Muscle of leg (tissue), 16 donors: ENCODE measurements at places on chromosomes 6 and 20. TPM values are rescaled to one million over a fixed set of nuclear protein-coding genes. Genes with fewer than 3 reads are reported as not detected.

The KIF6 gene
- polyA plus RNA-seq = 1.4 TPM

DNA sequence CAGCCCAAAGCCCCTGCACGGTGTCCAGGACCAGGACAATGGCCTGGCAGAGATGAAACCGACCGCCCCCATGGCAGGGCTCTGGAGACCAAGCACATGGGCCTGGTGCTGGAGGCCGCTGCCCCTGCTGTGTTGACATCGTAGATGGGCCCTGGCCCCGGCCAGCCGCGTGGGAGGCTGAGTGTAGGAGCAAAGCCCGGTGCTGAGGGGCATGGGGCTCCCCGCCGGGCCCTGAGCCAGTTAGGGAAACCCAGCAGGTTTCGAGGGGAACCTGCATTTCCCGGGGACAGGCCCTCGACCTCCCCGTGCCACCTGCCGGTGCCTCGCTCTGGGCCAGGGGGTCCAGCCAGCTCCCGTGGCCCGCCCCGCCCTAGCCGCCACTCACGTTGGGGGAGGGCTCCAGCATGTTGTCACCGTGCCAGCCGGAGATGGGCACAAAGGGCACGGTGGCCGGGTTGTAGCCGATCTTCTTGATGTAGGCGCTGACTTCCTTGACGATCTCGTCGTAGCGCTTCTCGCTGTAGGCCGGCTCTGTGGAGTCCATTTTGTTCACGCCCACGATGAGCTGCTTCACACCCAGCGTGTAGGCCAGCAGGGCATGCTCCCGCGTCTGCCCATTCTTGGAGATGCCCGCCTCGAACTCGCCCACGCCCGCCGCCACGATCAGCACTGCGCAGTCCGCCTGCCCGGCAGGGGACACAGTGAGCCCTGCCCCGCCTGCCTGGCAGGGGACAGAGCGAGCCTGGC is 4.3 kb downstream of the EEF1A2 start:
- no peak overlapping the region for H3K4me3 ChIP-seq
- H3K27me3 ChIP-seq = peaks cover 55% of the 10 kb centered on the region
- no peak overlapping the region for H3K27ac ChIP-seq
- peaks cover 22% of the 10 kb centered on the region for H3K36me3 ChIP-seq

The MMUT gene
- 18.9 TPM for polyA plus RNA-seq

DNA sequence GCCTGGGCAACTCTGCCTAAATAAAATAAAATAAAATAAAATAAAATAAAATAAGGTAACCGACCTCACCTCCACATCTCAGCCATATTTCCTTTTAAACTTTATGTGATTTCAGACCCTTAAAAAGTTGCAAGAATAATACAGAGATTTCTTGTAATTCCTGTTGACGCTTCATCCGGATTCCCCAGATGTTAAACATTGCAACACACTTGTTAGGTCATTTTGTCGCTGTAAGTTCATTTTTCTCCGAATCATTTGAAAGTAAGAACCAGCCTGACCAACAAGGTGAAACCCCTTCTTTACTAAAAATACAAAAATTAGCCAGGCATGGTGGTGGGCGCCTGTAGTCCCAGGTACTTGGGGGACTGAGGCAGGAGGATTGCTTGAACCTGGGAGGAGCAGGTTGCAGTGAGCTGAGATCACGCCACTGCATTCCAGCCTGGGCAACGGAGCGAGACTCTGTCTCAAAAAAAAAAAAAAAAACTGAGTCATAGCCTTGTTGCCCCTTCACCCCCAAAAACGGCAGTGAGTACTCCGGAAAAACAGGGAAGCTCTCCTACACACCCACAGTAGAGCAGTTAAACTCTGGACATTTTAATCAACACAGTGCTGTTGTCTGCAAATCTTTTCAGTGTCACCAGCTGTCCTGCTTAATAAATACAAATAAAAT is 5.9 kb downstream of the PYGB start:
- peaks cover 5% of the 10 kb centered on the region for H3K4me1 ChIP-seq
- no peak for DNase-seq
- no peaks in the 10 kb centered on the region for H3K27me3 ChIP-seq

DNA sequence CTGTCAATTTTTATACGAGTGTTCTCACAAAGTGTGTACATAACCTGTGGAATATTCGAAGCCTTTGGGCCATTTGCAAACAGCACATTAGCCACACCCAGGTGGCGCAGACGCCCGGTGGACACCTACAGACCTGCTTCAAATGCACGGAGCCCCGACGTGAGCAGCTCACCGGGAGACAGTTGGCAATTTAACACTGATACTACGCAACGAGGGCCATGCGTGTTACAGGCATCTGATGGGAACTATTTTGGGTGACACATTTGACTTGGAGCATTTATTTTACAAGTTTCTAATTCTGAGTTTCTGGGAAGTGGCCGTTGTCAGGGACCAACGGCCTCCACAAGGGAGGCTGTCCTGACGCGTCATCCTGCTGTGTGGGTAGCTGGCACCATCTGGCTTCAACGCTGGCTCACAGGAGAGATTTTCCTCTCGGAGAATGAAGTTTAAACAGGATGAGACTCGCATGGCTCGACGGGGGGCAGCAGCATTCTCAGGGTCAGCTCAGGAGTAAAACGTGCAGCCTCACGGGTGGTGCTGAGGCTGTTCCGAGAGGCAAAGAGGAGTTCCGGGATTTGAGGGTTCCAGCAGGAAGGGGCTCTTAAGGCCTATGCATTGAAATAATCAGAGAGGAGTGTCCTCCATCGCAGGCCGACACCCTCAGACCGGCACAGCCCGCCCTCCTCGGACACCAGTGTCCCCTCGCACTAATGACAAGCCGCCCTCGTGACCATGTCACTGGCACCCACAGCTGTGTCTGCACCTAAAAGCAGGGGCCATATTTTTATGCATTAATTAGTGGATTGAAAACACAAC is 207.4 kb downstream of the DLL1 start:
- no peaks in the 10 kb centered on the region for H3K36me3 ChIP-seq
- H3K4me1 ChIP-seq = peaks cover 28% of the 10 kb centered on the region
- no peak overlapping the region for H3K27ac ChIP-seq

DNA sequence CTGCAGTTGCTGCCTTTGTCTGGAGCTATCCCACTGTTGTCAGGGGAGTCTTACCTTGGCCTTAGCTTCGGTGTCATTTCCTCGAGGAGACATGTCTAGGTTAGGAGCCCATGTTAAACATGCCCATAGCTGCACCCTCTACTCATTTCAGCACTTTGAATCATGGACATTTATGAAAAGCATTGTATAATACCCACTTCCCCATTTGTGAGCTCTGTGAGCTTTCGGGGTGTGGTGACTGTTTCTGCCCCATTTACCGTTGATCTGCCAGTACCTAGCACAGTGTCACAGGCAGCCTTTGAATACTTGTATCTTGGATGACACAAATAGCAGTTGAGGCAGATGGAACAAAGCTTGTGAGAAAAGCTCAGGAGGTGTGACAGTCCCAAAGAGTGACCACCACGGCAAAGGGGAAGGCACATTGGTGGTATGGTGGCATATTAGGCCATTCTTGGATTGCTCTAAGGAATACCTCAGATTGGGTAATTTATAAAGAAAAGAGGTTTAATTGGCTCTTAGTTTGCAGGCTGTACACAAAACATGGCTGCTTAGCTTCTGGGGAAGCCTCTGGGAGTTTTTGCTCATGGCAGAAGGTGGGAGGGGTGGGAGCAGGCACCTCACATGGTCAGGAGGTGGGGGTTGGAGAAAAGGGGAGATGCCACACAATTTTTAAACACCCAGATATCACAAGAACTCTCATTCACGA is 42.0 kb downstream of the JARID2 start:
- no peak for DNase-seq
- no peaks in the 10 kb centered on the region for H3K4me1 ChIP-seq
- H3K4me3 ChIP-seq = no peak overlapping the region
- no peaks in the 10 kb centered on the region for H3K27me3 ChIP-seq
- no peak overlapping the region for H3K27ac ChIP-seq

GRCh38 chr6:54614499-54615195 is 231.9 kb upstream of the FAM83B start:
- peaks cover 11% of the 10 kb centered on the region for H3K4me1 ChIP-seq
- H3K4me3 ChIP-seq = no peak overlapping the region
- H3K36me3 ChIP-seq = no peaks in the 10 kb centered on the region
- DNase-seq = peak; percentile 72
- peak overlapping the region; percentile 25 for H3K27ac ChIP-seq

The TREM2 gene
- polyA plus RNA-seq = 0.38 TPM

DNA sequence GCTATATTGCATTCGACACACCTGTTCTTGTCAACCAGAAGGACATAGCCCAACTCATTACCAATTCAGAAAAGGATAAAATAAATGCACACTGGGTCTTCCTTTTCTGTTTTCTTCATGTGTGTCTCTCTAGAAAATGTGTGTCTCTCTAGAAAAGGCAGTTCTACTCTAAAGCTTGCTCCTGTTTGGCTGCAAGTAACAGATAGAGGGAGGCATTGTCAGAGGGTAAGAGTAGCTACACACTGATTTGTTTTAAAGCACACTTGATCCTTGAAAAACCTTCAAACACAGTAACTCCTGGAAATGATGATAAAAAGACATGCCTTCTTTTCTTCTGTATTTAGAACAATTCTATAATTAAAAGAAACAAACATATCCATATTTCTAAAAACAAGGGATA is 21.3 kb downstream of the GRM1 start:
- DNase-seq = no peak
- H3K27ac ChIP-seq = no peak overlapping the region

DNA sequence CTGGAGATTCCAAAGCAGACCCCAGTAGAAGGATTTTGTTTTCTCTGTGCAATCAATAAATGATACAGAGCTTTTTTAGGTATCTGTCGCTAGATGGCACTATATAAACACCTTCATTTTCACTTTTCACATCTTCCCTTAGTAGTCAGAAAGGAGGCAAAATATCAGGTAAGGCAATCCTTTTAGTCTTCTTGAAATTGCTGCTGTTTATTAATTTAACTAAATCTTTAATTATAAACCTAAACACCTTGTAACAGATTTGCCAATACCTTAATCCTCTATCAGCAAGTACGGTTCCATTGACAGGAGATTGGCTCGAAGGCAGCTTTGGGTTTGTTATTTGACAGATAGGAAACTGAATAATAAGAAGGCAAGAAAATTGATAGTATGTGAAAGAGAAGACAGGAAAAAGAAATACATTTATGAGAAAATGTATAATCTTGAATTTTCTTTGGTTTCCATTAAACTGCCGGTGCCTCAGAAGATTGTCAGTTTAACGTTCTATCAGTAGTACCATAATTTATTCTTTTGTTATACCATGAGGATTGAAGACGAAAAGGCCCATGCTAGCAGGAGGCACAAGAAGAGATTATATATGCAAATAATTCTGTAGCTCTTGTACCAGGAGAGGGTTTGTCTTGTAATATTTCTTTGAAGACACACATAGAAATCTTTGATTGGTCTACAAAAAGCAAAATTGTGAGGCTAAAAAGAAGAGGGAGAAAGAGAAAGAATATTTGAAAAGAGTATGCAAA is 23.5 kb upstream of the IBTK start:
- no peaks in the 10 kb centered on the region for H3K36me3 ChIP-seq
- DNase-seq = peak; percentile 43
- H3K27me3 ChIP-seq = no peaks in the 10 kb centered on the region
- H3K4me3 ChIP-seq = no peak overlapping the region
- no peaks in the 10 kb centered on the region for H3K4me1 ChIP-seq

GRCh38 chr6:155521719-155522118 is 66.1 kb upstream of the NOX3 start:
- no peak overlapping the region for H3K27ac ChIP-seq
- no peak for DNase-seq
- H3K4me3 ChIP-seq = no peak overlapping the region
- H3K36me3 ChIP-seq = no peaks in the 10 kb centered on the region
- H3K27me3 ChIP-seq = no peaks in the 10 kb centered on the region
- no peaks in the 10 kb centered on the region for H3K4me1 ChIP-seq

DNA sequence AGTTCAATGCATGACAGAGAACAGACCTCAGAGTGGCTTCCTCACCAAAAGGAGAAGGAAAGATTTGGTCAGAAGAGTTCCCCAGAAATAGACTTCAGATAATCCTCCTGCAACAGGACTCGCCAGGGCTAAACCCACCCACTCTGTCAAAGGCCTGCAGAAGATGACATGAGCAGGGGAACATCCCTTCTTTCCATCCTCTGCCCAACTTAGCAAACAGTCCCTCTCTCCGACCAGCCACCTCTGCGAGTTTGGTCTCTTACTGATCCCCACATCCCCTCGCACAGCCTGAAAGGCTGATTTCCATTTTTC is 7.5 kb downstream of the NFATC2 start:
- no peaks in the 10 kb centered on the region for H3K27me3 ChIP-seq
- H3K4me1 ChIP-seq = peaks cover 39% of the 10 kb centered on the region
- H3K4me3 ChIP-seq = no peak overlapping the region
- DNase-seq = peak; percentile 66
- H3K27ac ChIP-seq = peak overlapping the region; percentile 59

The ZNF76 gene
- polyA plus RNA-seq = 19.1 TPM

GRCh38 chr6:80967609-80968008 is 784.9 kb downstream of the TENT5A start:
- no peak for DNase-seq
- H3K27me3 ChIP-seq = no peaks in the 10 kb centered on the region
- H3K27ac ChIP-seq = no peak overlapping the region
- no peaks in the 10 kb centered on the region for H3K36me3 ChIP-seq
- no peaks in the 10 kb centered on the region for H3K4me1 ChIP-seq
- no peak overlapping the region for H3K4me3 ChIP-seq

- H3K36me3 ChIP-seq = peaks cover 78% of the 10 kb centered on the region
- no peak overlapping the region for H3K27ac ChIP-seq
- peaks cover 10% of the 10 kb centered on the region for H3K4me1 ChIP-seq
- H3K4me3 ChIP-seq = no peak overlapping the region
Observed at GRCh38 chr20:63590218-63591146, 16.4 kb upstream of the HELZ2 start.

The MCCD1 gene
- not detected for polyA plus RNA-seq

DNA sequence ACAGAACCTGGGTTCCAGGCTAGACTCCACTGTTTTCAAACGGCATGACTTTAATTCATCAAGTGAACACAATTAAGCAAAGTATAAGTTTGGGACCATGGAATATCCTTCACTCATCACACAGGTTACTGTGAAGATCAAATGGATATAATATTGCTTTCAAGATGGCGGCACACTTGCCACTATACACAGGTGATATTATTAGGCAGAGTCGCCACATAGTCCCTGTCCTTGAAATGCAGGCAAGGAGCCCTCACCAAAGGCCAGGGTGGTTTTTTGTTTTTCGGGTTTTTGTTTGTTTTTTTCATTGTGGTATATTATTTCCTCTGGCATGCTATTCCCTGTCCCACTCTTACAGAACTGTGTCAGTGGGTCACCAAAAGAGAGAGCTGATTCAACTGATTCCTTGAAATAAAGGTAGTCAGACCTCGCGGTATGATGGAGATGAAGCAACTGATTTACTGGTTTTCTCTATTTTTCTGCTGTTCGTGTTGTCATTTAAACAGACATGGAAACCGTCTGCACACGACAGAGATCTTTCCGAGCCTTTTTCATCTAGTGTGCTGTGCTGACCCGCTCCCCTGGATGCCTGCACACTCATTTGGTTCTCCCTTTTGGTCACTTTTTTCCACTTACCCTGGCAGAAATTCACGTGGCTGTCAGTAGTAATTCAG is 29.7 kb downstream of the MYB start:
- H3K36me3 ChIP-seq = no peaks in the 10 kb centered on the region
- no peak for DNase-seq
- H3K4me1 ChIP-seq = no peaks in the 10 kb centered on the region
- H3K27me3 ChIP-seq = no peaks in the 10 kb centered on the region
- no peak overlapping the region for H3K4me3 ChIP-seq
